ENCODE measurements at places on chromosomes 6 and 20. TPM values are rescaled to one million over a fixed set of nuclear protein-coding genes. Genes with fewer than 3 reads are reported as not detected.
A peak's percentile ranks its signal among the peaks of the same experiment; 100 is the strongest.

- DNase-seq: no peak
These were observed 545.6 kb downstream of the KIF16B start for GRCh38 chr20:16027686-16028085.

GRCh38 chr6:106692112-106692818 lies 62.9 kb downstream of the QRSL1 start:
- DNase-seq: peak; percentile 84

GRCh38 chr6:89842228-89842627 lies 12.5 kb downstream of the CASP8AP2 start:
- peak; percentile 25 for DNase-seq

DNA sequence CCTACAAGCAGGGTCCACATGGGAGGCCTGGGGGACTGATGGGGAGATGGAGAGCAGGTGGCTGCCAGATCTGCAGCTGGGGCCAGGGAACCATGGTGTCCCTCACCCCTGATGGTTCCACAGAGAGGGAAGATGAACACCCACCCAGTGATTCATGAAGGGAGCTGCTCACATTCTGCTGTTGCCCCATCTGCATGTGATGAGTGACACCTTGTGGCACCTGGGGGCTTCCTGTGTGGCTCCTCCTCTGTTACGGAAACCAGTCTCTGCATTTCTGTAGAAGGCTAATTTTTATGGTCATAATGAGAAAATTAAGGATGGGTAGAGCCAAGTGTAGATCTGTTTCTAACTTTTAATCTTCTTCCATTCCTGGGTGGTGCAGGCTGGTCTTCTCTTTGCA lies 217.1 kb downstream of the SMOC2 start:
- no peak for DNase-seq

DNA sequence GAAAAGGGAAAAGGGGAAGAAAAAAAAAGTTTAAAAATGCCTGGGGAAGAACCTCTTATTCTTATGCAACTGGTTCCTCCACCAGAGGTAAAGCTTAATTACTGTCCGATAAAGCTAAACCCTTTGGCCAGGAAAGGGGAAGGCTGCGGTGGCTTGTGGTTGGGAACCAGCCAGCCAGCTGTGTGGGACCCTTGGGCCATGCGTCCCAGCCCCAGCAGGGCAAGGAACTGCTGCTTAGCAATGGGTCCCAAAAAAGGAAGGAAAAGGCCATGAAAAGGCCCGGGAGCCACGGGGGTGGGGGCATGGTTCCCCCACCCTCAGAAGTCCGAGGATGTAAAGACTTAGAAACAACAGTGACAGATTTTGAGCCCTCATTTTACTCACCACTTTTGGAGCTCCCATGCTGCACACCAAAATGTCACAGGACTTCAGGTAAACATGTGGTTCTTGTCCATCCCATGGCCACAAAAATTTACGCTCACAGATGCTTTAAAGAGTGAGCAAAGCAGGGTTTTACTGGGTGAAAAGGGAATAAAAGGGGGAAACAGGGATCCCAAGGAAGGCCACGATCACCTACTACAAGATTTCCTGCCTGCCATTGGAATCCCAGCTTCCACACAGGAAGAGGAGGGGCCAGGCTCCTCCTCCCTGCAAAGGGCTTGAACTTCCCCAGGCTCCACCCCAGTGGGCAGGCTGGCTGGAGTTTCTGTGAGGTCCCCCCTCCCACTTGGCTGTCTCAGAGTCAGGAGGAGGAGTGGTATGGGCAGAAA lies 1234.7 kb upstream of the GJE1 start:
- peak; percentile 56 for DNase-seq

GRCh38 chr6:96014846-96015517 lies 792 bp upstream of the FUT9 start:
- no peak for DNase-seq

- peak; percentile 68 for DNase-seq
These were observed 19.7 kb upstream of the NTSR1 start for GRCh38 chr20:62688855-62689460.

- no peak for DNase-seq
These were observed 22.9 kb downstream of the EEF1A1 start for GRCh38 chr6:73497915-73498314.

GRCh38 chr20:58921564-58921963 lies 59.5 kb upstream of the NELFCD start:
- DNase-seq: no peak

GRCh38 chr20:57660922-57661745 lies 40.9 kb upstream of the ZBP1 start:
- DNase-seq: no peak

- DNase-seq: no peak
These were observed 92.9 kb downstream of the RPS12 start for GRCh38 chr6:132907231-132907630.

- DNase-seq: peak; percentile 86
These were observed 121.2 kb upstream of the LAMP5 start for GRCh38 chr20:9392892-9393857.

DNA sequence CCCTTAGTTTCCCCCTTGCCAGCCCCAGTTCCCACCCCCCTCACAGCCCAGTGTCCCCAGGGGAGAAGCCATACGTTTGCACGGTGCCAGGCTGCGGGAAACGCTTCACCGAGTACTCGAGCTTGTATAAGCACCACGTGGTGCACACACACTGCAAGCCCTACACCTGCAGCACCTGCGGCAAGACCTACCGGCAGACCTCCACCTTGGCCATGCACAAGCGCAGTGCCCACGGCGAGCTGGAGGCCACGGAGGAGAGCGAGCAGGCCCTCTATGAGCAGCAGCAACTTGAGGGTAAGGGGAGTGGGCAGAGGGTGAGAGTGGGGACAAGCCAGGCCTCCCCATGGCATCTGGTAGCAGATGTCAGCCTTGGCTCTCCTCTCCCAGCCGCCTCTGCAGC lies 5.1 kb upstream of the DEF6 start:
- DNase-seq: no peak

- DNase-seq: peak; percentile 37
These were observed 272.0 kb downstream of the PACRG start for GRCh38 chr6:162999575-163000285.

DNA sequence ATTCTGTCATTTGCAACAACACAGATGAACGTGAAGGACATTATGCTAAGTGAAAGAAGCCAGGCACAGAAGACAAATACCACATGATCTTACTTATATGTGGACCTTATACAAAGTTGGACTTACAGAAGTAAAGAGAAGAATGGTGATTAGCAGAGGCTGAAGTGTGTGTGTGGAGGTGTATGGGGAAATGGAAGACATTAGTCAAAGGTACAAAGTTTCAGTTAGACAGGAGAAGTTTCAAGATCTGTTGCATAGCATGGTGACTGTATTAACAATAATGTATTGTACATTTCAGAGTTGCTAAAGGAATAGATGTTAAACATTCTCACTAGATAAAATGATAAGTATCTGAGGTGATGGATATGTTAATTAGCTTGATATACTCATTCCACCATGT lies 348.3 kb upstream of the PRND start:
- DNase-seq: no peak

DNA sequence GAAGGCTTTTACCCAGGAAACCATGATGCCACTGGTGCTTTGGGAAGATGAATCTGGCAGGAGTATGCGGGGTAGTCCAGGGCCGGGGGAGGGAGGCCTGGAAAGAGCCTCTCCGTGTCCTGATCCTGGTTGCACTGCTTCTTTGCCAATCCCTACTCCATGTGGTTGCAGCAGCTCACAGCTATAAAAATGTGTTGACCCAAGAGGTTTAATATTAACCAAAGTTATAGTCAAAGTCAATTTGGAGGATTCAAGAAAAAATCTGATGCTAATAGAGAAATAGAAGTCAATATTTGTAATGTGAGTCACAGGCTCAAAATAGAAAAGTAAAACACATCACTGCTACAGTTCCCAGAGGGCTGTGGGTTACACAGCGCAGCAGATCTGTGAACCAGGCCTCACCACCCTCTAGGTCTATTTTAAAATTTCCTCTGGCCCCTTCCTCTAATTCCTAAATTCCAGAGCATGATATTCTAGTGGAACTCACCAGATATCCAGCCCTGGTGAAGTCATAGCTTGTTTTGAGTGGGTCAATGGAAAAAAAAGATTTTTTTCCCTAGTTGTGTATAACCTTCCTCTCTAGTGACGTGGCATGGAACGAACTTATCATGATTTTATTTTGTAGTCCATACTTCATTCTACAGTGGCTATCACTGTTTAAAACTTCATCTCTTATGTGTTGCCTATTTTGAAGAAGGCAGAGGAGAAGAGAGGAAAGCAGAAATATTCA lies 63.2 kb upstream of the BMP2 start:
- DNase-seq: peak; percentile 61

GRCh38 chr6:13494137-13494536 lies 6.7 kb upstream of the GFOD1 start:
- DNase-seq: no peak

DNA sequence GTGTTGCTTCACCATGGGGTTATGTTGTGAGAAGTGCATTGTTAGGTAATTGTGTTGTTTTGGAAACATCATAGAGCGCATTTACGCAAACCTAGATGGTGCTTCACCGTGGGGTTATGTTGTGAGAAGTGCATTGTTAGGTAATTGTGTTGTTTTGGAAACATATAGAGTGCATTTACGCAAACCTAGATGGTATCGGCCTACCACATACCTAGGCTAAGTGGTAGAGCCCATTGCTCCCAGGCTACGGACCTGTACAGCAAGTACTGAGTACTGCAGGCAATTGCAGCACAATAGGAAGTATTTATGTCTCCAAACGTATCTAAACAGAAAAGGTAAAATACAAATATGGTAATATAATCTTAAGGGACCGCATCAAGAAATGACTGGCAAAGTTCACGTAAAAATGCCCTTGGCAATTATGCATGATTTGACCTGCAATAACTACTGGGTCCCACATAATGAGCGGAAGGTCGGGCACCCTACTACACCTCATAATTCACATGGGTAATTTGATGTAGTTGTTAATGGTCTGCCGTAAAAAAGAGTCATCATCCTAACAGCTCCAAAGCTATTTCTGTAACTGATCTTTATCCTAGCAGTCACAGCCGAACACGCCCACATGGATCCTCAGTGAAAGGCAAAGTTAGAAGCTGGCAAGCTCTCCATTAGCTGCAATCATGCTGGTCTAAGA lies 76.0 kb downstream of the RSPH3 start:
- peak; percentile 20 for DNase-seq

GRCh38 chr6:14873781-14874441 lies 372.0 kb upstream of the JARID2 start:
- no peak for DNase-seq

DNA sequence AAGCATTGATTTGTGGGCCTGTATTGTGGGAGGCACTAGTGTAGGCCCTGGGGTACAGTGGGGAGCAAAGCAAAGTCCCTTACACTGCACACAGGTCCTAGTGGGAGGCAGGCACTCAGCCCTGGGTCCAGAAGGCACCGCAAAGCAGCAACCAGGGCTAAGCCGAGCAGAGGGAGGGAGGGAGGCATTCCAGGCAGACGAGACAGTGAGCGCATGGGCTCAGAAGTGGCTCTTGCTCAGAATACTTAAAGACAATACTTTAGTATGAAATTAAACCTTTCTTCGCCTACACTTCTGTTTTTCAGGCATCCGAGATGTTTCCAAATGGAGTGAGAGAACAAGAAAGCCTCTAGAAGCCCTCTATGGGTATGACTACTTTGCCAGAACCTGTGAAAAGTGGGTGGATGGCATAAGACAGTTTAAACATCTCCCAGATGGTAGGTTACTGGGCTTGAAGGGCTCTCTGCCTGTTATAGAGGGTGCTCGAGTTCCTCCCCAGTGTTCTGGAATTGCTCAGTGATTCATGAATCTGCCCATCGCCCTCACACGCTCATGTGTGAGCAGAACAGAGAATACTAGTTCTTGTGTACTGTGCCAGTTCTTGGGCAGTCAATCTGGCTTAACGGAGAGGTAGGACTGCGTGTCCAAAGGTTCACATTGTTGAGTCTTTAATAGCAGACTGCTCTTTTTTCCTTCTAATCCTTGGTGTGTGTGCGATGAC lies 18.7 kb downstream of the BPHL start:
- DNase-seq: no peak

GRCh38 chr20:22795871-22796270 lies 211.5 kb upstream of the FOXA2 start:
- peak; percentile 100 for DNase-seq

GRCh38 chr20:32126919-32127318 lies 17.4 kb downstream of the TM9SF4 start:
- no peak for DNase-seq

- no peak for DNase-seq
These were observed 155.0 kb upstream of the HTR1E start for GRCh38 chr6:86782328-86782727.

GRCh38 chr6:143233554-143234285 lies 173.0 kb downstream of the AIG1 start:
- DNase-seq: no peak

DNA sequence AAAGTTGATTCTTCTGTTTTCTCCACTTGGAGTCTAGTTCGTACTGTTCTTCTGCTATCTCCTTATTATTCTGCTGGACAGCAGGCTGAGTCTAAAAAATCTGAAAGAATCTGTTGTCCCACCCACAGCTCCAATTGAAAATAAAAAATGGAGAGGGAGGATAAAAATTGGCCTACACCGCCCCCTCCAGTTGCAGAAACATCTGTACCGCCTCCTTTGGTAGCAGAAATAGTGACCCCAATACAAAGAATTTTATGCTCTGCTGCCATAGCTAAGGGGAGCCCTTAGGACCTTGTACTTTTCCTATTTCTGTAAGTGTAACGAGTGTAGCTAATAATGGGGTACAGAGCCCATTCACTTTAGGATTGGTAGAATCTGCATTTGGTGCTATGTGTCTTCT lies 4.9 kb upstream of the FKBP1A start:
- no peak for DNase-seq

GRCh38 chr6:131080084-131080483 lies 17.0 kb upstream of the EPB41L2 start:
- no peak for DNase-seq

DNA sequence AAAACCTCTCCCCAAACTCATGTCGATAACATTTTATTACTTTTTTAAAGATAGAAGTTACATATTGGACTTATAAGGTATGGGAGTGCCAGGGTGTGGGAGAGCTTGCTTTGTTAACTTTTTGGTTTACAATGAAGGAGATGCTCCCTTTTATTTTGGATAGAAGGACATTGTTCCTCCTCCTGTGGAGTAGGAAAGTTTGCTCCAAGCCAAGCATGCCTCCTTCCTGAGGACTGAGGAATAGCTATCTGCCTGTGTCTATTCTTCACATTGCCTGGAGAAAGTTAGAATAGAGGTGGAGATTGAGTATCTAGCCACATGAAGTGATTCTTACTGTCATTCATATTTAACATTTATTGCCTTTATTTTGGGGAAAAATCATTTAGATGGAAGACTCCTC lies 71.9 kb downstream of the EYA4 start:
- no peak for DNase-seq

The MYBL2 gene
- total RNA-seq: 51.2 TPM

The TBXT gene
- not detected for total RNA-seq

The HDAC2 gene
- 82.7 TPM for total RNA-seq

The ABHD16B gene
- total RNA-seq: not detected

The CCDC170 gene
- total RNA-seq: not detected

The PTGIS gene
- 0.07 TPM for total RNA-seq

The FAM209B gene
- not detected for total RNA-seq

The C20orf144 gene
- total RNA-seq: not detected

The PTCRA gene
- total RNA-seq: not detected

The CST4 gene
- total RNA-seq: not detected

The PRKN gene
- not detected for total RNA-seq

The AVP gene
- total RNA-seq: not detected

All from M059J (cell line).